ENCODE measurements at places on chromosomes 7 and 10.
A peak's percentile ranks its signal among the peaks of the same experiment; 100 is the strongest.

GRCh38 chr10:70815504-70816219, at the start of gene SGPL1:
SGPL1 (plus strand) TSS chr10:70815948; CDS start chr10:70816854, 906 bp downstream.
- peak; percentile 92 for DNase-seq

DNA sequence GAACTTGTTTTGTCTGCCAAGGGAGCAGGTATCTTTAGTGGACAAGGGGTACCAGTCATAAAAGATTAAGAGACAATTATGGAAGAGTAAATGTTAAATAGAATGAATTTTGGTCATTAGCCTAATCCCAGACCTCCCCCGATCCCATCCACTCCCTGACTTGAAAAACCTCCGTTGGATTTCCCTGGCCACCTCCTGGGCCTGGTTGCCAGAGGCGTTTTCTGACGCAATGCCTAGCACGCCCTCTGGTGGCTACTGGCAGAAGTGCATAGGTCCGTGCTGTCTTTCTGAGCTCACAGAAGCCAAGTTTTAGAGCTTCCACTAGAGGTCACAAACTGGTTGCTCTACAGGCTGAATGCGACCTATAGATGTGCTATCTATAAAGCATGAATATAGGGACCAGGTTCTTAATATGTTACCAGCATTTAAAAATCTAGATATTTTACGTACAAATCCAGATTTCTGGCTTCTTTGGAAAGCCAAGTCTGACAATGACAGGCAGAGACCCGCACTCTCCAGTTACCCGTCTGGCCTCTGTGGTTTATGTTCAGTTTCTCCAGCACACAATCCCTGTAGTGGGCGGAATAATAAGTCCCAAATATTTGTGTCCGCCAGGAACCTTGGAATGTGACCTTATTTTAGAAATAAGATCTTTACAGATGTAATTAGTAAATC, 39.8 kb downstream of the SPOCK2 start:
- peak; percentile 94 for DNase-seq

DNA sequence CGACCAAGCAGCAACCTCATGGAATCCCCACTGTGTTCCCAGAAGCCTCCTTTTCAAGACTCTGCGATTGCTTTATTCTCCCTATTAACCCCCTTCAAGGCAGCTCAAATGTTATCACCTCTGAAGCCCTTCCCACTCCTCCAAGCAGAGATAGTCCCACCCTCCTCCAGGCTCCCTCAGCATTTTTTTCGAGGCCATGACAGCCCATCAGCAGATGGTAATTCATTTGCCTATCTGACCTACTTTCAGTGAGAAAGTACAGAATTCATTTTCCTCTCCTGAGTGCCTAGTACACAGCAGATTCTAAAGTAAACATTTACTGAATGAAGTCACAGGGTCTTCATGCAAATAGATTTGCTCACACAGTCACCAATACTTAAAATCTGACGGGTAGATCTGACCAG, 47.8 kb downstream of the HERPUD2 start:
- no peak for DNase-seq

GRCh38 chr7:67021260-67021659, 24.6 kb downstream of the TYW1 start:
- no peak for DNase-seq

- DNase-seq, result no peak
Observed at GRCh38 chr7:120738816-120739215, 119.1 kb downstream of the TSPAN12 start.

- no peak for DNase-seq
Observed at GRCh38 chr7:37104822-37105518, 343.7 kb downstream of the ELMO1 start.

DNA sequence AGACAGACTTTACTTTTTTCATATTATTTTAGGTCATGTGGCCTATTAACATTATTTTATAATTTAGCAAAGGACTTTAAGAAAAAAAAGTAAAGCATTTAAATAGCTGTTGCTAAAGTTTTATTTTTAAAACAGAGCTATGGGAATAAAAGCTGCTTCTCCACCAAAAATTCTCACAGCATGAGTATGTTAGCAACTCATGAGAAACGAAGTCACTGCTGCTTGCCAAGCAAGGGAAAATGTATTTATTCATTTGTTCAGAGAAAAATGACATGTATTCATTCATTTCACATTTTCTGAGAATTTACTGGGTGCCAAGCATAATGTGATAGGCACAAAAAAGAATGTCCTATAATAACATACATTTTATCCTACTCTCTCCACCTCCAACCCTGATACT, 5.1 kb downstream of the LRRC72 start:
- no peak for DNase-seq

- DNase-seq, result no peak
Observed at GRCh38 chr7:155964543-155964942, 152.3 kb upstream of the SHH start.

GRCh38 chr10:121952226-121952625, 22.8 kb downstream of the NSMCE4A start:
- DNase-seq, result no peak

DNA sequence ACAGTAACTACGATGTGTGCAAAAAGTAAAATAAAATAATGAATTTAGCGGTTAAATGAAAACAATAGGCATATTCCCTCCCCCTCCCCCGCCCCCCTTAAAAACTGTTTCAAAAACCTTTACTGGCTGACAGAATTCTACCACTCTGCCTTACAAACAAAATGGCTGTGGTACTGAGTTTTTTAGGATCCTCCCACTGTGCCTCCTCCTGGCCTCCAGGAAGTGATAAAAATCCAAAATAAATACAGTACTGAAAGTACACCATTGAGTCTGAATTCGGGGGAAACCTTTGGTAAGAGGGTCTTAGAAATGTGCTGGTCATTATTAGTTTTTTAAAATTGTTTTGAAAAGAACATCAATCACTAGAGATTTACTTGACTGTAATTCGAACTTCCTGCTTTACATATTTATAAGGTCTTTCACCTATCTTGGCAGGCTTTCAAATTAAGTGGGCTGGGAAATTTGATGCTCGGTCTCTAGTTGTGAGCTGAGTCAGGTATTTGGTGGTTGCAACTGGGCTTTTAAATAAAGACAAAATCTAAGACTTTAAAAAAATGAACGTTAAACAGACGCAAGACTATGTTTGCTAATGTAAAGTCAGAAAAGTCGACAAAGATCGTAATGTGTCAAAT, 32.5 kb upstream of the EPC1 start:
- no peak for DNase-seq

DNA sequence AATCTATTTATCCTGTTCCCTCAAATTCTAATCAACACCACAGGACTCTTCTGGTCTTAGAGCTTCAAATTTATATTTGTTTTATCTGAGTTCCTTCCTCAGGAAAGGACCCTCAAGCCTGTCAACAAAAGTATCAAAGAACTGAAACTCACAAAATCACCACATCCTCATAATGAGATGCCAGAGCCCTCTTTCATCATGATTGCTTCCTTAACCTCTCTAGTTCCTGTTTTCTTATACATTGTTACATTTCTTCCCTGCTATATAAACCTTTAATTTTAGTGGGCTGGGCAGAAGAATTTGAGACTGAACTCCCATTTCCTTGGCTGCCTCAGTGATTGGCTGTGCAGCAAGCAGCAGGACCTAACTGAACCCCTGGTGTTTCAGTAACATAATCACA, 189.7 kb downstream of the ZNF248 start:
- no peak for DNase-seq

DNA sequence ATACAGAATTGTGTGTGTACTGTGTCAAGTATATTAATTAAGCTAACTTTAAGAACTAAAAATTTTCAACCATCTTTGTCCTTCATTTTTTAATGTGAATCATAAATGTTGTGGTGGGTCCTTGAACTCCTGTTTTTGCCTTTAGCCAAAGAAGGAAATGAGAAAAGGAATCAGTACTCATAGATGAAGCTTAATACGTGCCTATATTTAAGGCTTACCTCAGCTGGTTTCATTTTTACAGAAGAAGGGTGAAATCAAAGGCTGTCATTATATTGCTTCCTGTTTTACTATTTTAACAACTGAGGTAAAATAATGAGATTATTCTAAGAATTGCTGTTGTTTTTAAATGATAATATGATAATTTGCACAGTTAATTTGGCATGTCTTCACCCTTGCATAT, 6.3 kb upstream of the SNX13 start:
- no peak for DNase-seq

DNA sequence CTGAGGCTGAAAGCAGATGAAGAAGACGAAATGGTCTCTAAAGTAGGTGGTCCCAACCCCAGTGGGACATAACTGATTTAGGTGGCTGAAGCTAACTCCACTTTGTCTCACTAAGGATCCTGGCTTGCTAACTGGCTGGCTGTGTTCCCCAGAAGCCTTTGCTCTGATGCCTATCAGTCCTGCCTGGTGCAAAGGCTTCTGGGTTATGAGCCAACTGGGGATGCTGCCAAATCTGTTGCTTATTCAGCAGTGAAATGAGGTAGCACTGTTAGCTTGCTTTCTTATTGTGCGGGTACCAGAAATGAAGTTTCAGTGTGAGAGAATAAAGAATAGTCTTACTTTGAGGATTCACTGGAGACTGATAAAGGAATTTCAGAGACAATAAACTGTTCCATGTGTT, 18.1 kb downstream of the PRKG1 start:
- DNase-seq, result no peak

Data from stimulated activated CD4-positive, alpha-beta T cell treated with anti-CD3 and anti-CD28 coated beads, Interleukin-2, amount 100 ng/mL, for 24 hours (primary cell).